Gastroesophageal sphincter (tissue), 4 donors: ENCODE measurements at places on chromosomes 12 and 14.

- ATAC-seq, result no peak
These were observed 1.7 kb downstream of the NDRG2 start for GRCh38 chr14:21023174-21023573.

- no peak for ATAC-seq
These were observed 80.7 kb upstream of the METAP2 start for GRCh38 chr12:95393191-95393790.

- no peak for ATAC-seq
These were observed 263.9 kb upstream of the TMTC1 start for GRCh38 chr12:30047516-30048254.

GRCh38 chr14:70901269-70901668, 6.0 kb upstream of the PCNX1 start:
- ATAC-seq, result no peak

DNA sequence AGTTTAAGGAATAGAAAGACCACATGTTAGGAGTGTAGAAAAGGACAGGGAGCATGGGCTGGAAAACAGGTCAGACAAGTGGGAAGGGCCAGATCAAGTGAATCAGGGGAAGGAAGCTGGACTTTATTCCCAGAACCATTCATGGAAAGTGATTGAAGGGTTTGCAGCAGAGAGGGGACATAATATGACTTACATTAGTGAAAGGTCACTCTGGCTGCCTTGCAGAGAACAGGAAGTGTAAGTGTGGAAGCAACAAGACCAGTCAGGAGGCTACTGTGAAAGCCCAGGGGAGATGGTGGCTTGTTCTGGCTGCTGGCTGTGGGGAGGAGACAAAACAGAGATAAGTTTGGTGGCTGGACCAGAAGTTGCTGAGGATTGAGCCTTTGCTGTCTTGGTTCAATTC, 69.1 kb downstream of the VCPKMT start:
- ATAC-seq, result no peak

GRCh38 chr12:58310809-58311622, 369.6 kb downstream of the ATP23 start:
- peak; percentile 90 for ATAC-seq

GRCh38 chr14:79465651-79466050, 745.7 kb downstream of the DIO2 start:
- no peak for ATAC-seq

DNA sequence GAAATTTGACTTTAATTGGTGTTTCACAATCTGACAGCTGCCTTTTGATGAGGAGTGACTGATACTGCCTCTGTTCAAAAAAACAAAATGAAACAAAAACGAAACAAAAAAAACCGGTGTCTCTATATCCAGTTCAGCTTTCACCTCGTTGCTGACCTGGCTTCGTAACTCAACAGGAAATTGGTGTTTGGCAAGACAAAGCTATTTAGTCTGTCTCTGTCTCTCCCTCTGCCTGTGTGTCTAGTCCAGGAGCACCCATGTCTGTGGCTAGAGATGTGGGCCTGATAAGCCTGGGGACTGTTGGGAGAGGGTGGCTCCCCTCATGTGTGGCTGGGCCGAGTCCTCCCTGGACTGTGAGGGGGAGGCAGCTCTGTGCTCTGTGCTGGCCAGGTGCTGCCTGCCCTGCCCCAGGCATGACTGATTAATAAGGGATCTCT, 11.3 kb downstream of the CACNA1C start:
- ATAC-seq, result peak; percentile 58

GRCh38 chr12:105083031-105083430, 1.2 kb downstream of the ALDH1L2 start:
- ATAC-seq, result no peak

DNA sequence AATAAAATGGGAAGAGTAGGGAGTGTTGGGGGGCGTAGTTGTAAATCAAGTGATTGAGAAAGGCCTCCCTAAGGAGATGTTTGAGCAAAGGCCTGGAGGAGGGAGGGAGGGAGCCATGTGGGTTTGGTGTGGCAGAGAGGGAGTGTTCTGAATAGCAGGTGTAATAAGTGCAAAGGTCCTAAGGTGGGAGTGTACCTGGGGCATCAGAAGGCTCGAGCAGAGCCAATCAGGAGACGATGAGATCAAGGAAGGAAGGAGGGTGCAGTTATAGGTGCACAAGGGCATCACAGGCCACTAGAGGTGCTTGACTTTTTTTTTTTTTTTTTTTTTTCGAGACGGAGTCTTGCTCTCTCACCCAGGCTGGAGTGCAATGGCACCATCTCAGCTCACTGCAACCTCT, 77.9 kb upstream of the PLXNC1 start:
- ATAC-seq, result no peak

DNA sequence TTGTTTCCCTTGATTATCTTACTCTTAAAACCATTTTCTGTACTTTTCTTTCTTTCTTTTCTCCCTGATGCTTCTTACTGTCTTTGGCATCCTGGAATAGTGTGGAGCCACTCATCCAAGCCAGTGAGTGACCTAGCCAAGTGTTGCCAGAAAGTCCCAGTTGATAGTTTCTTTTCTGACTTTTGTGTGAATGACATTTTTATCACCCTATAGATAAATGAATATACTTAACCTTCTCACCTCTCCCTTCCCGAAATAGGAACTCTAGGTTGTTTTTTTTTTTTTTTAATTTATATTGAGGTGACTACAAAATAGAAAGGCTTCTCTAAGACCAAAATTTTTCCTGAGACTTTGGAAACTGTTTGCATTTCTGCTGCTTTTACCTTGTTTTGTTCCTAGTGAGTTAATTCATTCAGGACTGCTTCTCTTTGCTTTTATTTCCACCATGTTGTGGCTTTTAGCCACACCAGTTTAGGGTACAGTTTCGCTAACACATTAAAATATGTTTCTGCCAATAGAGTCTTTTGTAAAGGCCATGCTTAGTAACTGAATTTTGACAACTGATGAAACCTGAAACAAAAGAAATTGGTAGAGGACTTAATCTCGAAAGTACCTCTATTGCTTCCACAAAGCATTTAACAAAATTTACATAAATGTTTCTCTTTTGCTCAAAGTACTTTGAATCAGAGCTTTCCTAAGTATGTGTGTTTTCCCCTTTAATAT, 194.6 kb downstream of the ERC1 start:
- ATAC-seq, result no peak

DNA sequence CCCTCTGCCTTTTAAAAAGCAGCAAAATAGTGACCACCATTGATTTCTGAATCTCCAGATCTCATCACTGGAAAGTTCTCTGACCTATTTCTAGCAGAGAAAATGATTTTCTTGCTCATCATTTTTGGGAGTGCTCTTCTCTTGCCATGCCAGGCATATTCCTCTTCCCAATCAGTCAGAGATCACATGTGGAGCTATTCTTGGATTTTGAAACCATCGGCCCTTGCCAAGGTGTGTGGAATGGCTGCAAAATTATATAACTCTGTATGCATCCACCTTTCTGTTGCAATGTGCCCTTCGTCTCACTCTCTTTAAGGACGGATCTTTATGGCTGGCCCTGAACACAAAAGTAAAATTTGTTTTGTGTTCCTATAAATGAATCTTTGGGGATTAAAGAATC, 25.5 kb upstream of the LDHB start:
- no peak for ATAC-seq

- ATAC-seq, result peak; percentile 60
These were observed 490 bp downstream of the RILPL1 start for GRCh38 chr12:123532808-123533649.

GRCh38 chr12:97275728-97276590, 186.6 kb upstream of the RMST start:
- ATAC-seq, result no peak

- ATAC-seq, result no peak
These were observed 25.6 kb upstream of the PTHLH start for GRCh38 chr12:27998170-27998569.

DNA sequence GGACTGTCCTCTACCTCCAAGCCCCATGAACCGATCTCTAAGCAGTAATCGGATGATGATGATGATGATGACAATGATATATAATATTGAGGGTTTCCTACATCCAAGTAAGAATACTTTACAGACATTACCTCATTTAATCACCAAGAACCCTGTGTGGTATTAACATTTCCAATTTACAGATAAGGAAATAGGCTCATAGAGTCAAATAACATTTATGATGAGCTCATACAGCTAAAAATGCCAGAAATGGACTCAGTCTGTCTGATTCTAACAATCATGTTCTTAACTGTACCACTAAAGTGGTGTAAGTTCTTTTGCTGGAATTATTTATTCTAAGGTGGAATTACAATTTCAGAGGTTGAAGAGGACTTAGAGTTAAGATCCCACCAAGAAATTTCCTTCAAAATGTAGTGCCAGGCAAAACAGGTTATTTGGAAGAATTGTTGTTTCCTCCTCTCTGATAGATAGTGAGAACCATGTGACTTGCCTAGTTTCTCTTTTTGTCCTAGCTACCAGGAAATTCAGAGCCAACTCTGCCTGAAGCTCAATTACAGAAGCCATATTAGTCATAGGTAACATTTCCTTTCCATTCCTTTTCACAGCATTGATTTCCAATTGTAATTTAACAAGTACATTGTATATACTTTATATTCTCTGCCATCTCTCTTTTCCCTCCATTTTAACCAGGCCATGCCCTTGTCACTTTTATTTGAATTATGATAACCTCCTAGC, 23.8 kb upstream of the CCDC175 start:
- ATAC-seq, result no peak

DNA sequence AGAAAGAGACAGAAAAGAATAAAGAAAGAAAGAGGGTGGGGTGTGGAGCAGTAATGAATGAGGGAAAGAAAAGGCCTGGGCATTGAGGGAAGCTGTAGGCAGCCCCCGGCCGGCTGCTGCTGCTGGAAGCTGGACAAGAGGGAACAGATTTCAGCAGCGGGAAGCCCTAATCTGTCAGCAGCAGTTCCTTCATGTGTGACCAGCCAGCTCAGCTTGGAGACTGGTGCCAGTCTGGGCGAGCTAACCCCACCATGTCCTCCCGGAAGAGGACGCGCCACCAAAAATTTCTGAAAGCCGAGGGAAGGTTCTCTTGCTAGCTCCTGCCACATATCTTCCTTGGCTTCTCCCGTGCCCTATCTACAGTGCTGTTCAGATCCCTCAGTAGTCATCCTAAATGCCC, 236.8 kb downstream of the GRIN2B start:
- ATAC-seq, result no peak

- no peak for ATAC-seq
These were observed 68.6 kb downstream of the ACSS3 start for GRCh38 chr12:81146228-81147225.

- no peak for ATAC-seq
These were observed 287.6 kb upstream of the E2F7 start for GRCh38 chr12:77352946-77353345.

DNA sequence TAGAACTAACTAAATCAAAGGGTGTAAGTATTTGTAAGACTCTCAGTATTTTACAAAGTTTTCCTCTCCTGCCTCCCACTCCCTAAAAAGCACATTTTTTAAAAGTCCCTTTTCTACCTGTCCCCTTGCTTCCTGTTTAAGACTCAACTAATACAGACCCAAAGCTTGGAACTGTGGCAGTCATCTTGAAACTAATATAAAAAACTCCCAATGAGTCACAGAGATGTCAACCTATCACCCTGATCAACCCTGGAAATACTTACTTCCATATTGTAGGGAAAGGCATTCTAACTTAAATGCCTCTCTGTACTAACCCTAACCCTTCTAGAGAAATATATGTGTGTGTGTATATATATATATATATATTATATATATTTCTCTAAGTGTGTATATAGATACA, 184.8 kb downstream of the SPTSSA start:
- no peak for ATAC-seq

DNA sequence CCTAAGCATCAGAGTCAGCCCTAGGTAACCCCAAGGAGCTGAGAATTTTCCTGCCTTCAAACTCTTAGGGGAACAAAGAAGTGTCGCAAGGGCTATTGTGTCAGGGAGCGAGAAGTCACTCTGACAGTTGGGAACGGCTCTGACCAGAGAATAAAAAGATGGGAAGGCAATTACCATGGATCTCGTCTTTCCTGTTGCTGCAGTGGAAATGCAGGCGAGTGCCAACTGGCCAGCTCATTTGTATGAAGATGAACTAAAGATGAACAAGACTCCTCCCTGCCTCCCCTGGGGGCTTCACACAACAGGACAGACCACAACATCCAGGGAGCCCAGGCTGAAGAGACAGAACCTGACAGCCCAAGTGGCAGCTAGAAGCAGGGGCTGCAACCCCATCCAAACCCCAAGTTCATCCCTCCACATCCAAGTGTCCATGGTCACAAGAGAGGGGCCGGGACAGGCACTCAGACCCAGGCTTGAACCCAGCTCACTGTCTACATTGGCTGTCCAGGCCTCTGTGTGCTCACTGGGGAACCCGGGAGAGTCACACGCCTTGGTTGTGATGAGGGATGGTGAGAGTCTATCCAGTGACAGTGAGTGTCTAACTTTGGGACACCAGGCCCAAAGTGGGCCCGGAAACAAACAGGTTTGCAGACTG, 322.4 kb downstream of the BCL11B start:
- peak; percentile 23 for ATAC-seq

GRCh38 chr12:97306147-97306546, 156.5 kb upstream of the RMST start:
- no peak for ATAC-seq

DNA sequence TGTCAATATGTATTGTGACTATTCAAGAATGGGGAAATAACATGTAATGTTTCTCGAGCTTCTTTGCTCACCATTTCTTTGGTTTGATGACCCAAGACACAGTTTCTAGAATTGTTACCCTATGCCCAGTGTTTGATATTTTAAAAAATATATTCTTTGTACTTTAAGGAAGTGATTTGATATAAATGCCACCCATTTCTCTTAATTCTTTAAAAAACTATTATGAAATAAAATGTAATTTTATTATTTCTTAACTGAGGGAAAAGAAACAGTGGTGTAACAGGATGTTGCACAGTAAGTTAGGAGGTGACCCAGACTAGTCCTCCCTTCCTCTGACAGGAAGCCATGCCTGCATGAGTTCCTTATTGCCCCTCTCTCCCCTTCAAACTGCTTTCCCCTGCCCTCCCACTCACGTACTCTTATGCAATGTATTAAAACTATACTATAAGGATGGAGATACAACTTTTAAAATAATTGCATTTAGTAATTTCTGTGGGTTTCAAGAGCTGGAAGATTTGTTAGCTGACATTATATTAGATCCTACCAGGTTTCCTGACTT, 279.4 kb downstream of the TMTC2 start:
- ATAC-seq, result no peak

- ATAC-seq, result no peak
These were observed 501.6 kb downstream of the SLC6A15 start for GRCh38 chr12:84411031-84411430.

DNA sequence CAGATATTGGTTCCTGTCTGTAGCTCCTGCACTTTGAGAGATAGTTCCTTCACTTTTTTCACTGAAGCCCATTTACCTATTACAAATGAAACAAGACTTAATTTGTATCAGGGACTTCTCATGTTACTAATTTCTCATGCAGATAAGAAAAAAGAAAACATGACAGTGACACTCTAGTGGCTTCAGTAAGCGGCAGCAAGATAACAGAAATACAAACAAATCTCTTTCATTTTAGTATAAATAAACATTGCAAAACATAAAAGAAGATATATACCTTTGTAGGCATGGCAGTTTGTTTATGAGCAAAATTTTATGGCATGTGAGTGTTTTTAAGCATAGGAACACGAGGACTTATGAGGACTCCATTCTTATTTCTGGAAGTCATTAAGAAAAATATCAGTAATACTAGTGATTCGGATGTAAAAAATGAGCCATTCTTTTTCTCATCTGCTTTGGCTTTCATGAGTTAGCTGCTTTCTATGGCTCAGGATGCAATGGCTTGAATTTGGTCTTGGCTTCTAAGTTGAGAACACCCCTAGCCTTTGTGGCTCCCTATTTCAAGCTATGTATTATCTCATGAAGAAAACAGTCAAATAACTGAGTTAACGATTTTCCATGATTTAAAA, 310.1 kb upstream of the RGS6 start:
- no peak for ATAC-seq
